HCT116 (cell line): ENCODE measurements at places on chromosomes 12 and 14.

- DNase-seq, result no peak
Measured at GRCh38 chr14:75077794-75078193, 8.4 kb downstream of the ZC2HC1C start.

DNA sequence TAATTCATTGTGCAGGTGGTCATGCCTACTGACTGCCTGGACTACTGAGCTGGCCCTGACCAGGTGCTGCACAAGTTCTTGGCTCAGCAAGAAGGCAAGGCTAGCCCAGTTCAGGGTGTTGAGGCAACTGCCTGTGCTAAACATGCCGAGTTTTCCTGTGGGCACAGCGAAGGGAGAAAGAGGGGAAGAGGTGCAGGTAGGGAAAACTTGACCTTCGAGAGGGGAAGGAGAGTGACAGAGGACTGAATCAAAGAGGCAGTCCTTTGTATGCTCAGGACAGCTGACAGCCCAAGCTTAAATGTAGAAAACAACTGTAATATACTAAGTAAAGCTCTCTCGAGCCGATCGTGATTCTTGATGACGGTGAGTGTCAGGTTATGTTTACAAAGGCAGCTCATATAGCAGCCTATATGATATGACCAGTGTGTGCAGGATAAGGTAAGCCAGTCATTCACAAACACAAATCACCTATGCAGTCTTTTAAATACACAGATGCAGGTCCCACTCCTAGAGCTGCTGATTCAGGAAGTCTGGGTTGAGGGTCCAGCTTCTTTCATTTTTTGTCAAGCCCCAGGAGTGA is 2.6 kb downstream of the IRAK3 start:
- no peak for DNase-seq

DNA sequence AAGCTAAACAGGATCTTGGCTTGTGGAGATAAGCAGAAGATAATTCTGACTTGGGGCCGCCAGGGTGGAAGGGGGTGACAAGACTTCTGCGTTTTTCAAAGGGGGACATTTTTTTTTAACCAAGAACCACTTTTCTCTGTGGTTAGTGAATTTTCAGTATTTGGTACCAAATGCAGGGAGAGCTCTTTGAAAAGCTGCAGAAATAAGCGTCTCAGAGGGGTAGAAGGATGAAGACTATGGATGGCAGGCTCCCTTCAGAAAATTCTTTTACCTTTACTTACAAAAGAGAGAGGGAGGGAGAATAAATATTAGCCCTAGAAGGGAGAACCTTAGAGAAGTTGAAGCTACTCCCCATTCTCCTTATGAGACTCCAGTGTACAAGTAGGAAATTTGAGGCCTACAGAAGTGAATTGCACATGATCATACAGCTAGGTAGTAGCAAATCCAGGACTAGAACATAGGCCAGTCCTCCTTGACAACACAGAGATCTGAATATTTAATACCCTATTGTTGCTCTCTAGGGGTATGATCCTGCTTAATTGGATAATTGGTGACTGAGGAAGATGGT is 840 bp downstream of the MRPL52 start:
- no peak for DNase-seq

DNA sequence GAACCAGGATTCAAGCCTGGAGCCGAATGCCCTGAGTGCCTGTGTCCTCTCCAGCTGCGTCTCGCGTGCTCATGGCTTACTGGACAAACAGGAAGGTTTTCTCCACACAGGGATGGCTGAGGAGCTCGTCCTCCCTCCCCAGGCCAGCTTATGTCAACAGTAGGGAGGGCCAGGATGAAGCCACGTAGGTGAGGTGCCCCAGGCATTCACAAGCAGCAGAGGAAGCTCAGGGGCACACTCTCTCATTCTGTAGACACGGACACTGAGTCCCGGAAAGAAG is 49.3 kb downstream of the TRPV4 start:
- DNase-seq, result no peak

GRCh38 chr12:2487278-2487677 is 307.5 kb upstream of the FKBP4 start:
- no peak for DNase-seq

GRCh38 chr12:96587691-96588090 is 98.3 kb downstream of the CFAP54 start:
- no peak for DNase-seq

GRCh38 chr12:50557421-50557820 is 52.6 kb downstream of the DIP2B start:
- no peak for DNase-seq

DNA sequence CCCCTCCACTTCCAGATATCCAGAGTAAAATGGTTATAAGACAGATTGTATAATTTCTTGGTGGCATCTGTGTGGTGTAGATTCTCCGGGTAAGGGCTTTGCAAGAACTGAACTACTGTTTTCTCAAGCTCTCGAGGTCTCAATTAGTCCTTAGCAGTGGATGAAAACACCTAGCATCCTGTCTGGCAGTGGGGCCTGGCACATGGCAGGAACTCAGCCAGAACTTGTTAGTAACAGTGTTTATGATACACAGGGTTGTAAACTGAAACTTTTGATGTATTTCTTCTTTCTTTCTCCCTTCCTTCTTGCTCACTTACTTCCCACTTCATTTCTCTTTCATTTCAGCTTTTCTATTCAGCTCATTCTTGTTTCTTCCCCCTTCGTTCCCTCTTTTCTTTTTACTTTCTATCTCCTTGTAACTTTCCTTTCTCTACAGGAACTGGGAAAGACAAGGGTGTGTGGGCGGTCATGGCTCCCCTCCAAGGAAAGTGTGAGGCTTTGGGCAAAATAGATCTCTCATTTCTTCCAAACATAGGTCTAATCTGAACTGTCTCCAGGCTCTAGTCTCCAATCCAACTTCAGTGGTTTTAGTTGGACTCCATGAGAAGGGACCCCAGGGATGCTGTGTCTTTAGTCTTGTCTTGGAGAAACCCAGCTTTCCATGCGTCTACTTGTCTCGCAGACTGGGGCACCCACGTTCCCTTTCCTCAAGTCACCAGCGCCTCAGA is 159.7 kb downstream of the PAH start:
- no peak for DNase-seq

- peak; percentile 37 for DNase-seq
Measured at GRCh38 chr12:43957732-43958372, 122.0 kb downstream of the TMEM117 start.

DNA sequence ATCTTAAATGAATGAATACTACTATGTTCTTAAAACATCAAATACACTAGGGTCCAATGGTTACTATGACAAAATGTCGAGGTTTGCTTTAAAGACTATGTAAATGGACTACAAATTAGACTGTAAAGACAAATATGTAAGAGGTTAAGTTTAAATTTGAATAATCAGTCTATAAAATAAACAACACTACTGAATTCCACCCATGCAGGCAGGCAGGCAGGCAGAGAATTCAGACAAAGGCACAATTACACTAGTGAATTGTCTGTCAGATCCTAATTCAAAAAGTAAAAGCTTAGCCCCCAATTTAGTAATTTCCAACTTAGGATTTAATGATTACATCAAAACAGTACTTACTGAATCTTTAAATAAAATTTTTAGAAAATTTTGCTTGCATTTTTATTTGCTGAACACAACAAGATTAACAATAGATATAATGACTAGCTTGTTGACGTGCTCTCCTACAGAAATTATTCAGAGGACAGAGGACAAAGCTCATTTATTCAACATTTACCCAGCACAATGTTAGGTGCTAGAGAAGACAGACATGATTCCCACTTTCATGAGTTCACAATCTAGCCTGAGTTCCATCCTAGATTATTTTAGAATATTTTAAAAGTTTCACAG is 97.4 kb downstream of the CDK17 start:
- no peak for DNase-seq
